ENCODE measurements at places on chromosomes 16 and 17.
A peak's percentile ranks its signal among the peaks of the same experiment; 100 is the strongest.

DNA sequence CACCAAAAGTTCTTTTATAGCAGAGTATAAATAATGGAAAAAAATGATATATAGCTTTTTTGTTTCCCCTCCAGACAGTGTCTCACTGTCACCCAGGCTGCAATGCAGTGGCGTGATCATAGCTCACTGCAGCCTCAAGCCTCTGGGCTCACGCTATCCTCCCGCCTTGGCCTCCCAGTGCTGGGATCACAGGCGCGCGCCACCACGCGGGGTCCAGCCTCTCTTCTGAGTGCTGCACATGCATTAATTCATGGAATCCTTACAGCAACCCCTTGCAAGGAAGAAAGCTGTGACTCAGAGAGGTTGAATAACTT, 18.0 kb upstream of the ZNF629 start:
- no peak for DNase-seq

- peak; percentile 20 for DNase-seq
These were observed 21.2 kb downstream of the CLEC16A start for GRCh38 chr16:10965440-10966061.

- DNase-seq = no peak
These were observed 13.8 kb upstream of the CTCF start for GRCh38 chr16:67548265-67549126.

GRCh38 chr17:77470800-77471733, 330.3 kb downstream of the SEC14L1 start:
- peak; percentile 5 for DNase-seq

GRCh38 chr17:40518401-40519088, 17.1 kb upstream of the TNS4 start:
- no peak for DNase-seq

- DNase-seq = peak; percentile 89
These were observed 152.7 kb upstream of the GSE1 start for GRCh38 chr16:85460252-85461021.

GRCh38 chr17:177155-177554, 4.3 kb downstream of the DOC2B start:
- DNase-seq = no peak

- peak; percentile 64 for DNase-seq
These were observed 50.5 kb downstream of the DYNLRB2 start for GRCh38 chr16:80591071-80591915.

DNA sequence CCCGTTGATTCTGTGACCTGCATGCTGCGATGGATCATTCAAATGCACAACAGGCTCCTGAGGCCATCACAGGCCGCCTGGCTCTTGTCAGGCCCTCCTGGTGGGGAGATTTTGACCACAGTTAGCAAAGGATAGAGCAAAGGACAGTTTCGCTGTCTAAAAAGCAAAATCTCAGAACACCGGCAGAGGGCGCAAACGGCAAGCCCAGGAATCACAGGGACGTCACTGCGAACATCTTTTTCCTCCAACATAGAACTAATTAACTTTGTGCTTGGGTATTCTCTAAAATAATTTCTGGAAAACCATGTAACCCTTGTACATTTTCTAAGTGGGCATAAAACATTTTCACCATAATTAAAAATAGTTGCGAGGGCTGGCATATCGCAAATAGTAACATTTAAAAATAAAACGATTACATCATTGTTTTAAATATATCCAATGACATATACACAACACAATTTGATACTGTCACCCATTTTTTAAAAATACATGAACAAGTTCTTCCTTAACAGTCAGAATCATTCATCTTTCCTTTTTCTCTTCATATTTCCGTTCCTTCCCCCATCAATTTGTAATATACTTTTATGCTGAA, 19.7 kb upstream of the SLC47A1 start:
- DNase-seq = peak; percentile 74

DNA sequence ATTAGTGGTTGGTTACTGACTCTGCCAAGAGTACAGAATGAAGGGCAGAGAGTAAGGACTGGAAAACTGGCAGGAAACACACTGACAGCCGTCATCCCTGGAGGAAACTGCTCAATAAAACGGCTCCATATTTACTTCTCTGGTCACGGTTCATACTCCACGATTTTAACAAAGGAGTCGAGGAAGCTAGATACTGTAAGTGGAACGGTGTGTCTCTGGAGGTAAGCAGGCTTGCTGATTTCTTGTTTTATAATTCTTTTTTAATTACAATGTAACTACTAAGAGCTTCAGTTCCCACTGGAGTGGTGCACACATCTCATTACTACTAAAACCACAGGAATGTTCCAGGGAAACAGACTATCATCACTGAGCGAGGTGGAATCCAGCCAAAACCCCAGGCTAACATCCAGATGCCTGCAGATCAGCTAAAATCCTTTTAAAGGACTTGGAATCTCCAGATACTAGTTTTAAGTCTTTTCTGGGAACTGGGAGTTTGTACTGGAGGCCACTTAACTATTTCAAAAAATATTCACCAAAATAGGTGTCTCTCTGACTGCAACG, 17.8 kb downstream of the SERPINF1 start:
- no peak for DNase-seq

DNA sequence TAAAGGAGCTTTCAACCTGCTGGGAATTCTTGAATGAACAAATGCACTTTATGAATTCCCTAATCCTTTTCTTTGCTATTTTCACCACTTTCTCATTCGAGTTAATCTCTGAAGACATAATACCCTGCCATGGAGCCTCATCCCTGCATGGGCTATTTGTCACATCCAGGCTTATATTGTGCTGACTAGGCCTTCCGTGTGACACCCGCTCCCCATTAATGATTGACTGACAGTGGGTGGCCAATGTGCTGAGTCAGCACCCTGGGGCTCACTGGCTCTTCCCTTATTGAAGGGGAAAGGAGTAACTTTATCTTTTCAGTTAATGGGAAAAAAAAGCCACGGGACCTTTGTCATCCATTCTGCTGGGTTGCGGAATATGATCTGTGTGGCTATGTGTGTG, 1024.8 kb upstream of the EEF2KMT start:
- no peak for DNase-seq

DNA sequence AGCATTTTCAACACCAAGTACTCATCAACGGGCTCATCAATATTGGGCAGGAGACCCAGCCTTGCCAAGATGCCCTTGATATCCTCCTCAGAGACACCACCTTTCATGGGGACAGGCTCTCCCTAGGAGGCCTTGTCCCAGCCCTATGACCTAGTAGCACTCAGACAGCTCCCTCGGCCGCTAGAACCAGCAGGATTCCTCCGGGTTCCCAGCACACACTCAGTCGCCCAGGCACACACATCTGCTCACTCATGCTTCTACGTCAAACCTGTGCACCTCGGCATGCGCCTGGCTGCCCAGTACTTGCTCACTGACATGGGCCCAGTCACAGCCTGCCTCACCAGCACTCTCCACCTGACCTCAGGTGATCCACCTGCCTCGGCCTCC, 17.0 kb downstream of the SRCIN1 start:
- DNase-seq = peak; percentile 92

- DNase-seq = no peak
These were observed 60.3 kb upstream of the CORO6 start for GRCh38 chr17:29682987-29683386.

DNA sequence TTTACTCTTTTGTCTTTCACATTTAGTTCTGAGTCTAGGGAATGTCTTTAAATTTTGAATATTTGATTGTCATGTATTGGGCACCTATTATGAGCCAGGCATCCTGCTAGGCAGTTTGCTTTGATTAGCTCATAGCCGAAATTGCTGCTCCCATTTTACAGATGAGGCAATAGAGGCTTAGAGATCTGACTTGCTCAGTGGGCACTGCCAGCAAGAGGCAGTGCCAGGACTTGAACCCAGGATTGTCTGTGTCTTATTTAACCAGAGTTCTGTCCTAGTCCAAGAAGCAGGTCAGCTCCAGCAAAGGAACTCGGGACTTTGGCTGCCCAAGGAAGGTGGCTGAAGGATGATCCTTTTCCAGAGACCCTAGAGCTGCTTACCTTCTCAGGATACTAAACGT, 24.5 kb downstream of the BEAN1 start:
- DNase-seq = no peak

GRCh38 chr17:62732125-62732524, 76.0 kb downstream of the MARCHF10 start:
- peak; percentile 72 for DNase-seq

DNA sequence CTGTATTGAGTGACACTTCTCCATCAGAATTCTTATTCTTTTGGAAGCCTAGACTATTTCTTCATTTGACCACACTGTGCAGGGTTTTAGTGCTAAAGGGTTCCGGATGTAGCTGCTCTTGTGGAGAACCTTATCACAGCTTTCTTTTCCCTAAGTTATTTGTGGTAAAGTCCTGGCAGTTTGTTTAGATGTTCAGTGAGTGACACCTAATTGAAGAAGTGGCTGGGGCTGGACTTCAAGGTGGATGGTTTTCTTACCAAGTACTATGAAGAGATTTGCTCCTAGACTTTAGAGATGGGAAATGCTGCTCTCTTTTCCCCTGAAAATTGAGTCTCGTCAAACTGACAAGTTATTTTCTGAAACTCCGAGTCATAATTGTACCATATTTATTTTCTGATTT, 144.0 kb upstream of the TBX2 start:
- DNase-seq = no peak

- DNase-seq = peak; percentile 77
These were observed 76.5 kb downstream of the TIMM22 start for GRCh38 chr17:1073241-1073962.

DNA sequence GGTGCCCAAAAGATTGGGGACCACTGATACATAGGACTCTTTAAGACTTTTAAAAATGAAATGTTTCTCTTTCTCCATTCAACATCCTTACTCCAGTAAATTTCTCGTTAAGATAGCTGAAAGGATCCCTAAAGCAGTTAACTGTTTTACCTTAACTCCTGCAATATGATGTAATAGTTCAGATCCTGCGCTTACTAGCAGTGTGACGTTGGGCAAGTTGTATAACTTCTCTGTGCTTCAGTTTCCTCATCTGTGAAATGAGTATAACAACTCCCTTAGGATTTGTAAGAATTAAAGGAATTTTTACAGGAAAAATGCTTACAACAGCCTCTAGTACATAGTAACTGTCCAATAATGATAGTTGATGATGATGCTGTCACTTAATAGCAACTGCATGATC, 158.9 kb downstream of the TANC2 start:
- DNase-seq = no peak

- DNase-seq = no peak
These were observed 1.4 kb upstream of the PRPF8 start for GRCh38 chr17:1686086-1686485.

GRCh38 chr17:11269210-11269609, 28.2 kb downstream of the SHISA6 start:
- DNase-seq = no peak

DNA sequence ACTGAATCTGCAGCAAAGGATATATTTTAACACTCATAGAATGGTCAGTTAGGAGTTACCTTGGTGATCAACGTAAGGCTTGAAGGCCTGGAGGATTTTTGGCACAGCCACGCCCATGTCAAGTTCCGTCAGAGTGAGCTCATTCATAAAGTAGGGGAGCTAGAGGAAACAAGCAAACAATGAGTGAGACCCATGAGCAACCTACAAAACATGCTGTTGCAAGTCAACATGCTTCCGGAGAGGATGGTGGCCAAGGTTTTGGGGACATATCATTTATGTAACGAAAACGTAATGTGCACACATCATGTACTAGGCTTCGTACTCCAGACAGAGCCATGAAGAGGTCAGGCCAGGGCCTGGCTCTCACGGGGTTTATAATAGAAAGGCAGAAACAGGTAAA, 41.1 kb upstream of the ERN1 start:
- no peak for DNase-seq

DNA sequence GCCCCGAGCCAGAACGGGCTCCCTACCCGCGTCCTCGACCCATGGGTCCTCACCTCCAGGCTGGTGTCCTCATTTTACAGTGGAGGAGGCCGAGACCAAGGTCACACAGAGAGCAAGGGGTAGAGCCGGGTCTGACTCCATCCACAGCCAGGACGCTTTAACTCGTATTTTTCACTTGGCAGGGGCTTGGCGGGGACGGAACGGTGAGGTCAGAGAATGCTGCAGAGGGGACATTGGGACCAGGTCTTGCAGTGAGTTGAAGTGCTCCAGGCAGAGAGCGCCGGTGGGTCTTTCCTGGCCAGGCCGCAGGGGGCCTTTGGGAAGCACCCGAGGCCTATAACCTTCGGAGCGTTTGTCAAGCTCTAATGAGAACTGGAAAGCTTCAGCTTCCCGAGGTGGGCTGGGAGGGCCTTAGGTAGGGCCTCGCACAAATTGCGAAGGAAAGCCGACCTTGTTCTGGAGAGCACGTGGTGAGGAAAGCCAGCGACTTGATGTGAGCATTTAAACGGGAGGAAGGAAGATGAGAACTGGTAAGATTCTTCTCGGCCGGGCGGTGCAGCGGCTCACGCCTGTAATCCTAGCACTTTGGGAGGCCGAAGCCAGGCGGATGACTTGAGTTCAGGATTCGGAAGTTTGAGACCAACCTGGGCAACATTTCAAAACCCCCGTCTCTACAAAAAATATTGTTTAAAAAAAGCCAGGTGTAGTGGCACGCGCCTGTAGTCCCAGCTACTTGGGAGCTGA, 908 bp upstream of the CLUH start:
- no peak for DNase-seq

DNA sequence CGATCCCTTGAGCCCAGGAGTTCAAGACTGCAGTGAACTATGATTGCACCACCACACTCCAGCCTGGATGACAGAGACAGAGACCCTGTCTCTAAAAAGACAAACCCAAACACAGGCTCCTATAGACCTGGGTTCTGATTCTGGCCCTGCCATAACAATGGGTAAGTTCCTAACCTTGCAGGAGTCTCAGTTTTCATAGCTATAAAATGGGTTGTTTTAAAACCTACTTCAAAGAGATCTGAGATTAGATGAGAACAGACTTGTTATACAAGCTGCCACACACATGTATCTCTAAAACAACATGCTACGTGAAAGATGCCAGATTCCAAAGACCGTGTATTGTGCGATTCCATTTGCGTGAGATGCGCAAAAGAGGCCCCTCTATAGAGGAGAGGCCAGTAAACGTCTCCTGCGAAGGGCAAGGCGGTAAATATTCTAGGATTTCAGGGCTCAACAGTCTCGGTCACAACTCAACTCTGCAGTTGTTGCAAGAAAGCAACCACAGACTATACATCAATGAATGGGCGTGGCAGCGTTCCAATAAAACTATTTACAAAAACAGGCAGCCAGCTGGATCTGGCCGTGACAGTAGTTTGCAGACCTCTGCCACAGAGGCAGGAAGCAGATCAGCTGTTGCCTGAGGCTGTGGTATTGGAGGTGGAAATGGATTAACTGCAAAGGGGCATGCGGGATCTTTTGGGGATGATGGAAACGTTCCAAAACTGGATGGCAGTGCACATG, 5.9 kb downstream of the CORO7 start:
- no peak for DNase-seq

- DNase-seq = no peak
These were observed 8.9 kb upstream of the DDX19A start for GRCh38 chr16:70337814-70338213.

DNA sequence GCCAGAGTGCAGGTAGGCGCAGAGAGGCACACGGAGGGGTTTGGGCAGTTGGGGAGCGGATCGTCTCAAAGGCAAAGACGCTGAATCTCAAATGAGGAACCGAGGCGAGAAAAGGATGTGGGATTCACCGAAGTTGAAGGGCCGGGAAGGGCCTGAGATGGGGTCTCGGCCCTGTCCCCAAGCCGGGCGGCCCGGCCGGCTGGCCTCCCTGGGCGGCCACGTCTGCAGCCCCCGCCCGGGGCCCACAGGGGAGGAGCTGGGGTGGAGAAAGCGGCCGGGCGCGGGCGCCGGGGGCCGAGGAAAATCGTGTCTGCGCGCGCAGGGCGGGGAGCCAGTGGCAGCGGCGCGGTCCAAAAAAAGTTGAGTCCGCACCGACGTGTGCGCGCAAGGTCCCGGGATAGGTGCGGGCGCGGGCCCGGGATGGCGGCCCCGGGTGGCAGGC, 458 bp downstream of the SLC12A4 start:
- DNase-seq = no peak
